ENCODE measurements at places on chromosomes 3 and 15.
A peak's percentile ranks its signal among the peaks of the same experiment; 100 is the strongest.

- DNase-seq = no peak
Observed at GRCh38 chr15:90054618-90055097, 47.6 kb downstream of the IDH2 start.

- no peak for DNase-seq
Observed at GRCh38 chr3:4507024-4507596, 14.0 kb downstream of the ITPR1 start.

GRCh38 chr3:13479332-13479581, 849 bp upstream of the HDAC11 start:
- DNase-seq = peak; percentile 10

DNA sequence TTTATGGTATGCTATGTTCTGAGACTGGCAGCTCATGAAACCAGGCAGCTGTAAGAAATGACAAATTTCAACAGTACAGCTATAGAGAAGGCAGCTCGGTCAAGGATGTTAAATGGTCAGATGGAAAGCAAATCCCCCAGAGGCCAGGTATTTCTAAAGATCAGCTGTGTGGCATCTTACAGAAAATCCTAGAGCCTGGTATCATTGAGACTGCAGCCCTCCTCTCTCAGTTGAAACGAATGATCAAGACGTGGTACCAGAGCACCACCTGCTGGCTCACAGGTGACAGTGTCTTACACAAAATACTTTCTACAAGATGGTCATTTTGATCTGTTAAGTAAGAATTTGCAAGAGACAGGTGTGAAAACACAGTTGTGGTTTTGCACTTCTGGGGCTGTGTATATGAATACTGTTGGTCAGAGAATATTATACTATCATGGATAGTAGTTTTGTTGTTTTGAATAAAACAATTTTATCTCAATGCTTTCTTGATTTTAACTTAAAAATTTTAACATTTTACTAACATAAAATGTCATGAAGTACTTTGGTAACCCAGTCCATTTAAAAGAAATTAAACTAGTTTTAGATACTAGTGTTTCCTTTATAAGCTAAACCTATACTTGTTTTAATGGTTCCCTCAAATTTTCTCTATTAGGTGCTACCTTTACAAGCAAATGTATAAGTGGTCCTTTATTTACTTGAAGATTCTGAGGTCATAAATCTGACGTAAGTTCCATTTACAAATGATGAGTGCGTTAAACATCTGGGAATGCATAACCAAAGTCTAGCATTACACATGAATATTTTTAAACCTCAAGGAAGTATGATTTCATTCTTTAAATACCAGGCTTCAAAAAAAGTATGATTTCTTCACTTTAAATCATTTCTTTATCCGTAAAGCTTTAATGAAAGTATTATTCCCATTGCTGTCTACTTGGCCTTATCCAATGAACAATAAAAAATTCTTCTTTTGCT, 121.8 kb downstream of the PDZRN3 start:
- DNase-seq = no peak

- DNase-seq = no peak
Observed at GRCh38 chr3:43207628-43208085, 78.7 kb upstream of the SNRK start.

GRCh38 chr3:187274977-187275338, 16.6 kb downstream of the MASP1 start:
- no peak for DNase-seq

- DNase-seq = no peak
Observed at GRCh38 chr3:101223016-101223415, 97.4 kb downstream of the IMPG2 start.

All from stimulated activated CD4-positive, alpha-beta T cell treated with anti-CD3 and anti-CD28 coated beads, Interleukin-1b, Interleukin-23, amount 100 ng/mL, for 1 hour (primary cell).